Stimulated activated CD8-positive, alpha-beta memory T cell treated with anti-CD3 and anti-CD28 coated beads, Interleukin-4, amount 100 ng/mL, for 1 hour (primary cell): ENCODE measurements at places on chromosomes 12 and 14.

GRCh38 chr12:106646472-106646871, 63.7 kb downstream of the RFX4 start:
- DNase-seq = no peak

GRCh38 chr12:113479590-113480335, 8.1 kb upstream of the LHX5 start:
- DNase-seq = no peak

GRCh38 chr12:85057370-85057963, 21.3 kb downstream of the LRRIQ1 start:
- DNase-seq = no peak

GRCh38 chr12:32124637-32125036, 18.0 kb downstream of the BICD1 start:
- DNase-seq = no peak

GRCh38 chr12:106078358-106079010, 60.3 kb downstream of the NUAK1 start:
- no peak for DNase-seq

- no peak for DNase-seq
Measured at GRCh38 chr12:91923864-91924263, 221.8 kb downstream of the BTG1 start.

DNA sequence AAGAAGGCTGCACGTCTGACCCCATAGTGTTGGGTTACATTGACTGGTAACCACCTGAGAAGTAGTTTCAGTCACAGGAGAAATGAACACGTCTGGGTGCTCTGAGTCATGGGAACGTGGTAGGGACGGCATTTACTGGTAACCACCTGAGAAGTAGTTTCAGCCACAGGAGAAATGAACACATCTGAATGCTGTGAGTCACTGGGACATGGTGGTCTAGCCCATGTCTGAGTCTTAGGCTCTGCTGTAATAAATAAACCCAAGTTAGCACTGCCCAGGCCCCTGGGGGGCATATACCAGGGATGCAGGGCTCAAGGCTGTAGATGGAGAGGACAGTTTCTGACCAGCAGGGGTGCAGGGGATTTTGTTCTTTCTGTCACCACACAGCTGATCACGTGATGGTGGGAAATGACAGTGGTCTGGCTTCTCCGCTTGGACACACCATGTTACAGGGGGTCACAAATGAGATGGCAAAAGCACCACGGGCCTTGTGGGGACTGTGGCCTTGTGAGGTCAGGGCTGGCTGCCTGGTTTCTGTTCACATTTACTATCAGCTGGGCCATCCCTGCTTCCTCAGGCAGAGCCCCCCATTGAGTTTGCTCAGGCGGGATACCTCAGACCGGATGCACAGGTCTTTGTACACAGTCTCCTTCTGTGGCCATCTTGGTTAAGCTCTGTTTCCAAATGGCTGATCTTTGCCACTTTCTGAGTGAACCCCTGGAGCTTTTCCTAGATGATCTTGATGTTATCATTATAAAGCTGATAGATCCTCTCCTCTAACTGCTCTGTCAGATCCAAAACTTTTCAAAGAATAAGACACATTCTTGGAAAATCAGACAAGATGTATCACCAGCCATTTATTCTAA, 9.8 kb upstream of the C12orf42 start:
- DNase-seq = no peak

- DNase-seq = no peak
Measured at GRCh38 chr14:100660882-100661635, 65.6 kb upstream of the DLK1 start.

GRCh38 chr12:92360543-92360942, 214.9 kb upstream of the BTG1 start:
- no peak for DNase-seq
